ENCODE measurements at places on chromosomes 1 and 21. TPM values are rescaled to one million over a fixed set of nuclear protein-coding genes. Genes with fewer than 3 reads are reported as not detected.
A peak's percentile ranks its signal among the peaks of the same experiment; 100 is the strongest.

GRCh38 chr1:39569034-39569433 is 7.6 kb downstream of the PABPC4 start:
- H3K4me3 ChIP-seq: no peak overlapping the region
- peaks cover 35% of the 10 kb centered on the region for H3K4me1 ChIP-seq
- H3K36me3 ChIP-seq: peaks cover 85% of the 10 kb centered on the region
- DNase-seq: no peak
- no peak overlapping the region for H3K27ac ChIP-seq
- H3K27me3 ChIP-seq: no peaks in the 10 kb centered on the region

DNA sequence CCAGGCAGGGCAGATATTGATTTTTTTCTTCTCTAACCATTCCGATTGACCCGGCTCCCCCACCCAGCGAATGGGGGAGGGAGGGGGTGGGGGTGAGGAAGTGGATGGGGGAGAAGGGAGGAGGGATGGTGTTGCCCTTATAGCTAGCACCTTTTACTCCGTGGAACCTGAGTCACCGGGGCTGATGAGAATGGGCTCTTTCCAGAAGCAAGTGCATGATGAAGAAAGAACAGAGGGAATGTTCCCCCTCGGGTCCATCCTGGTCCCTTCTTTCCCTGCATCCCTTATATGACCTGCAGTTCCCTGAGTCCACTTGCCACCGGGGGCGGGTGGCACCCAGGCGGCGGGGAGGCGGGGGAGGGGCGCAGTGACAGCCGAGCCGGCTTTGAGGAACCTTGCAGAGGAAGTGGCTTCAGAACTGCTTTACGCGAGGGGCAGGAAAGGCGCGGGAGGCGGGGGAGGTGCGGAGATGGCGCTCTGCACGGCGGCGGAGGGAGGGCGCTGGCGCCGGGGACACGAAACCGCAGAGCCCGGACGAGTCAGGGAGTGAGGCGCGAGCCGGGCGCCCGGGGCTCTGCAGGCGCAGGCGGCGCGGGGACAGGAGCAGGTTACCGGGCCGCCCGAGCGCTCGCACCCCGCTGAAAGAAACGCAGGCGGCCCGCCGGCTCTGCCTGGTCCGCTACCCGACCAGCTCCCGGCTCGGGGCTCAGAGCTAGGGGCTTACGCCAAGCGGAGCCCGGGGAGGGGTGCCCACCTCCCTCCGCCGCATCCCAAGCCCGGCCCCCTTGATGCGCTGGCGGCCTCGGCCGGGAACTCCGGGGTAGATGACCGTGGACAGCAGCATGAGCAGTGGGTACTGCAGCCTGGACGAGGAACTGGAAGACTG is 49.7 kb downstream of the RASSF5 start:
- peaks cover 67% of the 10 kb centered on the region for H3K4me1 ChIP-seq
- H3K27ac ChIP-seq: peak overlapping the region; percentile 82
- peaks cover 45% of the 10 kb centered on the region for H3K36me3 ChIP-seq

DNA sequence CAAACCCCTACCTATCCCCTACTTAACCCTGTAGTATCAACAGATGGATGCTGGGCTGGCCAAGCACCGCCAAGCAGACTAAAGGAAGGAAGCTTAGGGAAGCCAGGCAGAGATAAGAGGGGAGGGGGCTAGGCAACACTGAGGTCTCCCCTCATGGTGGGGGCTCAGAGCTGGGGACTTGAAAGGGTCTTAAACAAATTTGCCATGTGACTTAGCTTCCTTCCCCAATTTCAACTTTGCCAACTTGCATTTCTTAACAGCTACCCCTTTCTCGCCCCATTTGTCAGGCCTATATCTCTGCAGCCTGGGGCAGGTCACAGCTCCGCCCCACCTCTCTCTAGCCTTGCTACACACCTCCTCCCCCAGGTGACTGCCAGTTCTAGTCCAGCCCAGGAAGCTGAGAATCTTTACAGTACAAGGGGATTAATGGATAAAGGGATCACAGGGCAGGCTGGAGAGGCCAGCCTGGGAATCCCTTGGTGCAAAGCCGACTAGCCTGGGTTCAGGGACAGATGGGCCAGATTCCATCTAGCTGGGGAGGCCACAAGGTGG is 3.4 kb downstream of the KIF21B start:
- H3K4me3 ChIP-seq: peak overlapping the region; percentile 93
- DNase-seq: peak; percentile 79
- H3K4me1 ChIP-seq: peaks cover 71% of the 10 kb centered on the region
- peak overlapping the region; percentile 100 for H3K27ac ChIP-seq
- no peaks in the 10 kb centered on the region for H3K27me3 ChIP-seq
- H3K36me3 ChIP-seq: peaks cover 68% of the 10 kb centered on the region

- DNase-seq: no peak
- H3K4me1 ChIP-seq: no peaks in the 10 kb centered on the region
- no peaks in the 10 kb centered on the region for H3K36me3 ChIP-seq
- peaks cover 23% of the 10 kb centered on the region for H3K27me3 ChIP-seq
Measured at GRCh38 chr1:190478149-190479049, 735 bp upstream of the BRINP3 start.

- H3K4me1 ChIP-seq: no peaks in the 10 kb centered on the region
- H3K4me3 ChIP-seq: no peak overlapping the region
- H3K27me3 ChIP-seq: no peaks in the 10 kb centered on the region
- H3K27ac ChIP-seq: no peak overlapping the region
- H3K36me3 ChIP-seq: no peaks in the 10 kb centered on the region
- DNase-seq: no peak
Measured at GRCh38 chr1:86345042-86345441, 51.1 kb downstream of the ODF2L start.

- no peak for DNase-seq
- no peaks in the 10 kb centered on the region for H3K27me3 ChIP-seq
- H3K4me3 ChIP-seq: no peak overlapping the region
- no peaks in the 10 kb centered on the region for H3K4me1 ChIP-seq
Measured at GRCh38 chr1:218397752-218398339, 52.7 kb downstream of the TGFB2 start.

DNA sequence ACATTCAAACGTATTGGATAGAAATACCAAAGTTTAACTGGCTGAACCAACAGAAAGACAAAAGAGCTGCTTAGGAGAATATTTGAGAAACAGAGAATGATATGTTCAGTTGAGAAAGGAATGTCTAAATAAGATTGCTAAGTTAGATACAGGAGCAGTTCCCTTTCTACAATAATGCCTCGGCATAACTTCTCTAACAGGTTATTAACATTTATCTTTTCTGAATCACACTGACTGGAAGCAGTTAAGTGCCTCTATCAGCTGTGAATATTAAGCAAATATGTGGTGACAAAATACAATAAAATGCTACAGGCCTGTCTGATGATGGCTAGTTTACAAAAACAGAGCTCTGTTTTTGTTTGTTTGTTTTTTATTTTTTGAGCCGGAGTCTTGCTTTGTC is 121.9 kb downstream of the KCNK1 start:
- no peaks in the 10 kb centered on the region for H3K36me3 ChIP-seq
- no peaks in the 10 kb centered on the region for H3K27me3 ChIP-seq
- H3K27ac ChIP-seq: no peak overlapping the region
- DNase-seq: no peak
- no peaks in the 10 kb centered on the region for H3K4me1 ChIP-seq
- H3K4me3 ChIP-seq: no peak overlapping the region

GRCh38 chr21:37700641-37701202 is 215.5 kb downstream of the KCNJ6 start:
- H3K27me3 ChIP-seq: no peaks in the 10 kb centered on the region
- no peak overlapping the region for H3K4me3 ChIP-seq
- peak; percentile 28 for DNase-seq
- no peaks in the 10 kb centered on the region for H3K4me1 ChIP-seq
- H3K27ac ChIP-seq: no peak overlapping the region
- no peaks in the 10 kb centered on the region for H3K36me3 ChIP-seq

DNA sequence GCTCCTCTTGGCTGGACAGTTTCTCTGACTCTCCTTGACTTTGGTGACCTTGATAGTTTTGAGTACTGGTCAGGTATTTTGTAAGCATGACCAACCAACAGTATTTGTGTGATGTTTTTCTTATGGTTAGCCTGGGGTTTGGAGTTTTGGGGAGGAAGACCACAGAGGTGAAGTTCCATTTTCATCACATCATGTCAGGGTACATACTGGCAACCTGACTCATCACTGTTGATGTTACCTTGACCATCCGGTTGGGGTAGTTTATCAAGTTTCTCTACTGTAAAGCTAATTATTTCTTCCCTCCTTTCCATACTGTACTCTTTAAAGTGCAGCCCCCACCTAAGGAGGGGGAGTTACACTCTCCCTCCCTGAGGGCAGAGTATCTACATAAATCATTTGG is 13.4 kb downstream of the OSCP1 start:
- H3K4me3 ChIP-seq: no peak overlapping the region
- no peak for DNase-seq
- no peak overlapping the region for H3K27ac ChIP-seq
- H3K27me3 ChIP-seq: no peaks in the 10 kb centered on the region

Gene CR1L
- total RNA-seq: not detected

Gene IFI44L
- 181 TPM for total RNA-seq

Gene KIF21B
- total RNA-seq: 162 TPM

Measured in activated CD8-positive, alpha-beta T cell treated with anti-CD3 and anti-CD28 coated beads, Interleukin-2, amount 10 ng/mL, durations not matched to agents 7 days and 5 days (primary cell).